ENCODE measurements at places on chromosomes 7 and 10.
A peak's percentile ranks its signal among the peaks of the same experiment; 100 is the strongest.

DNA sequence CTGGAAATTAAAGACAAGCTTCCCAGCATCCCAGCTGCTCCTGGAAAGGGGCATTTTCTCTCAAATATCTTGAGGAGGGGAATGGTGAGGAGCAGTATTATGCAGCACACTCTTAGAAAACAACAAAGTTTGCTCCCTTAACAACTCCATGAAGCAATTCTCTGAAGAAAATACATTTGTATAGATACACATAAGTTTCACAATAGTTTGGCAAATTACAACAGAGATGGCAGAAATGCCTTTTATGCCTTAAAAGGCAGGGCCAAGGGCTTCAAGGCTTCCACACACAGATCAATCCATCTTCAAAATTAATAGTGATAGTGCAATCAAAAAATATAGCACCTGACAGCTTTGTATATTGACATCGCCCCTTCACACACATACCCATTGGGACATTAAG lies 12.2 kb downstream of the DGKI start:
- no peak for DNase-seq

DNA sequence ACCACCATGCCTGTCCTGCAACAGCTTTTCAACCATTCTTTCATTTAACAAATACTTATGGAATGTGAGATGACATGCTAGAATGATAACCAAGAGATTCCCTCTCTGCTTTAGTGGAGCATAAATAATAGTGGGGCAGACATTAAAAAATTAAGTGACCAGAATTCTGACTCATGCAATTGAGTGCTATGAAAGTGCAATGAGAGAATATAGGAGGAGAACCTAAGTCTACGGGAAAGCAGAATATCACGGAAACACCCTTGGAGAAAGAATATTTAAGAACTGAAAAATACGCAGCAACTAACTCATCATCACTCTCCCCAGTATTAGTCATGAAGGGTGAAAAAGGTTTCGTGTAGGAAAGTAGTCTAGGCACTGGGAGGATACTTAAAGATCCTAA lies 7.1 kb downstream of the KIF5B start:
- no peak for DNase-seq

- no peak for DNase-seq
Observed at GRCh38 chr10:17344206-17344605, 110.2 kb downstream of the ST8SIA6 start.

DNA sequence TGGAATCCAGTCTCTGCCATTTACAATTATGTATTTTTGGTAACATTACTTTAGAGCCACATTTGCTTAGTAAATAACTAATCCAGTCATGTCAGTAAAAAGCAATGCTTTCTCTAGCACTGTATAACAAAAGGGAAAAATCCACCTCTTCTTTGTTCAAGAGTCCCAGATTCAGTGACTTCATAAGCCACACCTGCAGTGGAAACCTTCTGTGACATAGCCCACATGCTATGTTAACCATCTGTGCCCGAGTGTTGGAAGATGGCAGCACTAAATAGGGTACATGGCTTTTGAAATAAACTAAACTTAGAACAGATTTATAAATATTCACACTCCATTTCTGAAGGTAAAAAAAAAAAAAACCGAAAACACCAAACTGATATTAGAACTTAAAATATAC lies 83.0 kb downstream of the CTTNBP2 start:
- no peak for DNase-seq

GRCh38 chr10:75924309-75924902 lies 493.0 kb downstream of the LRMDA start:
- DNase-seq, result no peak

DNA sequence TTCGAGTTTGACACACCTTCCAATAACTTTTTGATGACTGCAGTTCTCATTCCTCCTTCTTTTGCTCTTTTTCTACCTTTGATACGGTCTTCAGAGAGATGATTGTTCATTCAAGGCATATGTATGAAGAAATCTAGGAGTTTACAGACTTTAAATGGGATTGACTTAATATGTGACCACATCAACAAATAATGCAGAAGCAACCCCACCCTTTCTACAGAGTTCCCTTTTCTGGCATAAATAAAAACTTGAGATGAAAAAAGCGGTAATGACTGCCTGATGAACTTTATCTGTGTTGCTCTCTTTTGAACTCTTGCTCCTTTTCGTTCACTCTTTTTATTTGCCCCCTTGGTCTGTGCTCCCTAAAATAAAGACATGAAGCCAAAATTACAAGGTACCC lies 161.7 kb downstream of the C7orf25 start:
- DNase-seq, result no peak

GRCh38 chr7:78225534-78225933 lies 427.0 kb downstream of the PHTF2 start:
- DNase-seq, result no peak

GRCh38 chr10:43115881-43116595 lies 22.2 kb upstream of the CSGALNACT2 start:
- DNase-seq, result no peak

GRCh38 chr10:93751832-93752231 lies 5.9 kb upstream of the LGI1 start:
- peak; percentile 55 for DNase-seq

DNA sequence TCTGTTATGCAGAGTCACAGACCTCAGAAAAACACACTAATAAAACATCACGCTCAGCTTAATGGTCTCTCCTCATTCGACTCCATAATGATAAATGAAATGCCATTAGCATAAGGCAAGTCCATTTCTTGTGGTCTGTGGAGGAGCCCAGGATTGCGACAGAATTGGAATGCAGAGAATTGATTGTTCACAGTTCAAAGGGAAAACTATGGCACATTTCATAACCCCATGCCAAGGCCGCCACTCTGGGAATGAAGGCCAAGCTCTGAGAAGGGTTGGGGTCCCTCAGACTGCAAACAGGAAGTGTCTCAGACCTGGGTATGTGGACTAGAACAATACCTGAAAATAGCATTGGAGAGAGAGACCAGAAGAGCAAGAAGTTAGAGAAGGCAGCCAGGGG lies 398.9 kb downstream of the ADRA2A start:
- no peak for DNase-seq

DNA sequence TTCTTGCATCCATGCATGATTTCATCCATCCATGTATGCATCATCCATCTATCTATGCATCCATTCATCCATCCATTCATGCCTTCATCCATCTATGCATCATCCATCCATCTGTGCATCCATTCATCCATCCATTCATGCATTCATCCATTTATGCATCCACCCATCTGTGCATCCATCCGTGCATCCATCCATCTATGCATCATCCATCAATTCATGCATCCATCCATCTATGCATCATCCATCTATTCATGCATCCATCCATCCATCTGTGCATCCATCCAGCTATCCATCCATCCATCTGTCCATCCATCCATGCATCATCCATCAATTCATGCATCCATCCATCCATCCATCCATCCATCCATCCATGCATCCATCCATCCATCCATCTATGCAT lies 131.3 kb downstream of the DYNC2I1 start:
- no peak for DNase-seq

DNA sequence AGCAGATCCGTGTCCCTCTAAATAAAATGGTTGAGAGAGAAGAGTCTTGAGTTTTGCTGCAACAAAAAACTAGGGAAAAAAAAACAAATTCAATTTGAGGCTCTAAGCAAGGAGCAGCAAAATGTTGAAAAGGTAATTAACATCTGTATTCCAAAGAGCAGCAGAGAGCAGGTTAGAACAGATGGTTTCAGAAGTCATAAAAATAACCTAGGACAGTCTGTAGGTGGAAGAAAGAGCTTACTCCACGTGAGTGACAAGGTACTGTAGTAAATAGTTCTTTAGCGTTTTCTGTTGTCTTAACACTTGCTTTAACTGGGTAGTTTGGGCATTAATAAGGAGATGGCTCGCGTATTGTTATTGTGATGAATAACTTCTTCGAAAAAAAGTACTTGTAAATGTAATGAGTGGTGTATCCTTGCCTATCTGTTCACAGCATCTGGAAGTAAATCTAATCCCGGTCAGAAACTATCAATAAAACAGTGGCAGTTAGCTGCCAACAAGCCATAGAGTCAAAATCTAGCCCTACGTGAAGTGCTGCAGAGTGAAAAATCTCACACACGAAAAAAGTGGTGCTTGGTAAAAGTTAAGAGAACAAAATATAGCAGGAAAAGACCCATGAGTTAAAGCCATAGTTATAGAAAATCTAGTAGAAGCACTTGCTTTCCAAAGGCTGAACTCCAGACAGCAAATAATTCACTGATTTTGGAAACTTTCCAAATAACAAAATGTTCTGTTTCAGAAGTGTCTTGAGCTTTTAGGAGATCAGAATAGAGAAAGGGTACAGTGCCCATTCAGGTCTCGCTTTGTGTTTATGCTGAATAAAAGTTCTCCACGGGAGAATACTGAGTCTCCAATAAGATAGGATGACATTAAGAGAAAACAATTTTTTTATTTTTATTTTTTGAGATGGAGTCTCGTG lies 49.3 kb upstream of the PARD3 start:
- no peak for DNase-seq

DNA sequence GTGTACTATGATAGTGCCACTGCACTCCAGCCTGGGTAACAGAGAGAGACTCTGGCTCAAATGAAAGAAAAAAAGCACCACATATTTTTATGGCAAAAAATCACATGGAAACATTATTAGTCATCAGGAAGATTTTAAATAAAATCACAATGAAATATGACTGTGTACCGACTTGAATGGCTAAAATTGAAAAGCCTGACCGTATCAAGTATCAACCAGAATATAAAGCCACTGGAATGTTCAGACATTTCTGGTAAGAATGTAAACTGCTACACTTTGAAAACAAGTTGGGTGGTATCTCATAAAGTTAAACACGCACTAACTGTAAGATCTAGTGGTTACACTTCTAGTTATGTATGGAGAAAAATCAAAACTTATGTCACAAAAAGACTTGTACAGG lies 306.7 kb upstream of the MBL2 start:
- DNase-seq, result no peak

GRCh38 chr7:13770305-13770704 lies 219.2 kb downstream of the ETV1 start:
- DNase-seq, result no peak

DNA sequence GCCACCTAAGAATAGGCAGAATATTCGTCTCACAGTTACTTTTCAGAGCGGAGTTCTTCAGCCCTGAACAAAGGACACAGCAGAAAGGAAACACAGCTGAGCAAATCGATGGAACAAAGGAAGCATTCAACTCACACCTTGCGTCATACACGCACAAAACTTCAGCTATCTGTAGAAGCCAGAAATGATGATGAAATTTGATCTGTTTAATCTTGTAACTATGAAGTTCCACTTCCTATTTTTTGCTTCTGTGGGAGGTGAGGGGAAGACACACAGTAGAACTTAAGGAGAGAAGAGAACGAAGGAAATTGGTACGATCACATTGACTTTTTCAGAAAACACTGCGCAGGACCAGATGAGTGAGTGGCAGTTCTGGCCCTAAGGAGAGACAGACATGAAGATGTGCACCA lies 26.2 kb downstream of the FAM171A1 start:
- DNase-seq, result no peak

GRCh38 chr10:73218431-73219191 lies 28.4 kb downstream of the DNAJC9 start:
- peak; percentile 43 for DNase-seq

DNA sequence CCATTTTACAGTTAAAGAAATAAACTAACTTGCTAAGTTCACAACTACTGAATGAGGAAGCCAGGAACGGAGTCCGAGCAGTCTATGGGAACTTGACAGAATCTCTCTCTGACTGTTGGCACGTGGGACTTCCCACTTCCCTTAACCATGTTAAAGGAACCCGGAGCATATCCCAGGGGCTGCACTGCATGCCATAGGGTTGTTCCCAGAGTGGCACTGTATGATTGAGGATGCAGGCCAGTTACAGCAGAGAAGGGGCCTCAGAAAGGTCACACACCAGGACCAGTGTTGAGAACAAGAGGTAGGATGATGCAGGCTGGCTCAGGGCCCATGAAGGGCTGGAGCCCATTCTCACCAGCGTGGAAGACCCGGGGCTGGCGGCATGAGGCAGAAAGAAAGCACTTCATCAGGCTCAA lies 201.8 kb downstream of the NSUN6 start:
- DNase-seq, result no peak

GRCh38 chr7:29866490-29866930 lies 60.2 kb downstream of the WIPF3 start:
- no peak for DNase-seq
